AG09309 (cell line): ENCODE measurements at places on chromosomes 4 and X.

DNA sequence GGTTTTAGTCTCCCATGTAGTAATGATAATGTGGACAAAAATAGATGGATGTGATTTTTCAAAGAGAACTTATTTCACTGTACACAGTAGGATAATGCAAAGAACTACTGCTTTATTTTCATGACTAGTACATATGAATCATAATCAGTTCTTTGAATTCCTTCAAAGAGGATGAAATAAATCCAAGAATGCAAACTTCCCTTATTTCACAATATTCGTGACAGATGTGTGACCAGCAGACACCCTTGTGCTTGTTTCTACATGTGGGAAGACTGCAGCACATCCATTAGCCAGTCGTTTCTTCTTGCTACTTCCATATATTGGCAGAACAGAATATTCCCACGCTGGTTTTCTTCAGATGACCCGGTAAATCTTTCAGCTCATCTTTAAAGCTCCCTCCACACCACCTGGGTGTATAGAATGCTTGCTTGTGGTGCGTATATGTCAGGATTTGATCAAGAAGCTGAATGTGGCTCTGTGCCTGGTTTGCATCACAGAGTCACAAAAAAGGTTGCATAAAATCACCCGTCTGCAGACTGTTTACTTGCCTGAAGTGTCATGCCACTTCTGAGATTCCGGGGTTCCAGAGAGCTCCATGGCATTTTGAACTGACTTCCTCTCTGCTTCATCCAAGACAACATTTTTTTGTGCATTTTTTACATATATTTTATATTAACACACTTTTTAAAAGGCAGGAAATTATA lies 47.7 kb upstream of the FAT4 start:
- DNase-seq = peak; percentile 38

GRCh38 chr4:165136529-165136928 lies 23.9 kb upstream of the TMEM192 start:
- DNase-seq = no peak

GRCh38 chr4:9875516-9875915 lies 94.1 kb downstream of the DRD5 start:
- DNase-seq = no peak

DNA sequence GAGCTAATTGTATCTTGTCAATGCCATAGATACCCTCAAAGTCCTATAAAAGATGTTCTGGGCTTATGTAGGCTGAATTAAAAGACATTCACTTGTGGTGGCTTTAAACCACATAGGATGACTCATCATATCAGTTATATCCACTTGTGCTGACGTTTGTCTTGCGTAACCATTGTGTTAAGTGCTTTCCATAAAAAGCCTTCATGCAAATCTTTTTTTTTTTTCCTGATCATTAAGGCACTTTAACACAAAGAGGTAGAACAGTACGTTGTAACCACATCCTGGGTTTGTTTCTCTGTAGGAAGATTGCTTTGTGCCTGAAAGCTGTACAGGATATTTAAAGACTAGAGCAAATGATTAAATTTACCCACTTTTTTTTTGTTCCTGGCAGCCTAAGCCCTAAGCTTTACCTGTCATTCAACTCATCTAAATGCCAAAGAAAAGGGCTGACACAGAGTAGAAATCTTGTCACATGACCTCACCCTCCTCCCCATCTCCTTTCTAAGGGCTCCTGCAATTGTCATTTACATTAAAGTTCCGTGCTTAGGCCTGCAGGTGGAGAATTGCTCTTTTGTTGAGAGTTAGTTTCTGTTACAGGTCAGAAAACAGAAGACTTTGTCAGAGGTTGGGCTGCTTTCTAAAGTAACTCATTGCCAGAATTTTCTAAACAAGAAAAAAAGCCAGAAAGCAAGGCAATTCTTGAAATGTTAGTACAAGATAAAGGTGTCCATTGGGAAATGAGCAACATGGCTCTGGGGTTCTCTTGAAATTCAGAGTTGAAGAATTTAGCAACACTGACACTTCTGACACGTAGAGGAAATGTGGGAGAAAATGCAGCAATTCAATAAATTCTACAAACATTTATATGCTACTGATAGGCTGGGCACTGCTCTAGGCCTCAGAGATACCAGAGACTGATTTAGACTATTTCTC lies 555.6 kb downstream of the PPARGC1A start:
- no peak for DNase-seq

DNA sequence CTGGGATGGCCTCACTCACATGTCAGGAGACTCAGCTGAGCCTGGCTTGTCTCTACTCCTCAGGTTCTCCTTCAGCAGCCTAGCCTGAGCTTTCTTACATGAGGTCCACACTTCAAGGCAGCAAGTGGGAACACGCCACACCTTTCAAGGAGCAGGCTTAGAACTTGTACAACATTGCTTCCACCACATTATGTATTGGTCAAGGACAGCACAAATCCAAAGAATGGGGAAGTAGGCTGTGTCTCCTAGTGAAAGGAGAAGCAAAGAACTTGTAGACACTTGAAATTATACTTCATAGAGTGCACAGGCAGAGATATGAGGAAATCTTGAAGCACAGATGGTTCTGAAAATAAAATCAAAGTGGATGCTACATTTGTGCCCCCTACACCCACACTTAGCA lies 120.9 kb upstream of the NOCT start:
- no peak for DNase-seq

GRCh38 chr4:27088491-27088890 lies 227.8 kb downstream of the STIM2 start:
- DNase-seq = no peak

DNA sequence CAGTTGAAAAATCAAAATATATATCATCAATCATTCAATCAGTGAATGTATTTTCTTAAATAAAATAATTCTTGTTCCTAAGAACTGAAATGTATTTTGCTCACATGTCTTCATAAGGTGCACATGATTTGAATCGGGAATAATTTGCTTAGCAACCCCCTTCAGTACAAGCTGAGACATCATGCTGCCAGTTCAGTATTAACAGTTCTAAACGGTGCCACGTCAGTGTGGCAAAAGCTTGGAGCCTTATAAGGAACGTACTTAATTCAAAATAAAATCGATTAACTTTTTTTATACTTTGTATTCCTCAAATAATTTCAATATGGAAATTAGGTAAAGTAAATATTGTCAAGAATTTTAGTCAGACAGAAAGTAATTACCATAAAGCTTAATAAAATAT lies 287.9 kb downstream of the CCSER1 start:
- DNase-seq = no peak

GRCh38 chr4:106183551-106183950 lies 132.5 kb downstream of the TBCK start:
- no peak for DNase-seq

DNA sequence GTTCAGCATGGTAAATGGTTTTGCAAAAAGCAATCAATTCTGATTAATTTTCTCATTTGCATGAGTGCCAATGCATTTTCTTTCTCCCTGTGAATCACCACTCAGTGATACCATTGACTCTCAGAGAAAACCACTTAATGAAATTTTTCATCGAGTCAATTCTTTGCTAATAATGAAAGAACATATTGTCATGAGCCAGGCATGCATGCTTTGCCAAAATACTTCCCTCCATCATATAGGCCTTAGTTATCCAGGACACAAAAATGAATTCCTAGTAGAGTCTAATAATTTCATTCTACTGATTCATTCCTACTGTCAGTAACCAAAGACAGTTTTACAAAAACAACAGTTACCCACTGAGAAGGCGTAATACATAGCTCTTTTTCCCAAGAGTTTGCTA lies 680.0 kb downstream of the TRIML1 start:
- no peak for DNase-seq

- DNase-seq = no peak
Measured at GRCh38 chrX:21711129-21711847, 46.6 kb downstream of the SMPX start.

DNA sequence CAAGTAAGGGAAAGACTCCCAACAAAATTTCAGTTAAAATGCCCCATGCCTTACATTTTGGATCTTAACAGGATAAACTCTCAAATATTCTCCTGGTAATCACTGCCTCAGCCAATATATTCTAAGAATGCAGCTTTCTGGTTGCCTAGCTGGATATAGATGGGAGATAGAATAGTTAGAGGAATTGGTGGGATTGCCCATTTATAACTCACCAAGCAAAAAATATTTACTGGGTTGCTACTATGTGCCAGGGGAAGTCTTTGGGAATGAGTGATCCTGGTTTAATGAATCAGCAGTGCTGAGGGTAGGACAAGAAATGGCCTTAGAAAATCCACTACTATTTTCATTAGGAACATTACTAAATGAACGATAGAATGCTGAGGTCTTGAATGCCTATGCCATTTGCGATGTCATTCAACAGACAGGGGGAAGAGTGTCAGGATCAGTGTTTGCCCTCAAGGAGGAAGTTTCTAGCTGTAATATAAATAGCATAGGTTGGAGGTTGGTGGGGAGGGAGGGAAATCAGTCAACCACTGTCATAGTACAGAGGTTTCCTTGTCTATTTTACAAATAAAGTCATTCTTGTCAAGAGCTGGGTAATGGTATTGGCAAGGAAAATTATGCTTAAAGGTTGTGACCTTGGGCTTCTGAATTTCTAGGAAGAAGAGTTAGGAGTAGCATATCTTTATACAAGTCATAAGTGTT lies 63.5 kb downstream of the ENOPH1 start:
- DNase-seq = peak; percentile 28

DNA sequence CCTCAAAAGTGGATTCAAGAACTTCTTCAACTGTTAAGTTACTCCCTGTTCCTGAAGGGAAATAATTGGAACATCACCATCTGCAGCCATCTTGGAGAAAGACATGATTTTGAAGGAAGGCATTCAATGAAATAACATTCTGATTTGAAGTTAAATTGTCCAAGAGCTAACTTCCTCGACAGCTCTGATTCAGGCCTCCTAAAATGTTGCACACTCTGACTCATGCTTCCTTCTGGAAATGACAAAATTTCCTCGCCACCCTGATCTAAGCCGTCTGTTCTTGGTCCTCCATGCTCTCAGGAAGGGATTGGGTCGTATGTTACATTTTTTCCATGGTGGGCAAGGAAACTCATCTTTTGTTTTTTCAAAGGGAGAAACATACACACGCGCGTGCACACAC lies 496.9 kb upstream of the DIPK2B start:
- DNase-seq = peak; percentile 40

GRCh38 chr4:93066749-93067148 lies 761.8 kb upstream of the ATOH1 start:
- DNase-seq = no peak

- DNase-seq = peak; percentile 61
Measured at GRCh38 chr4:144355811-144356757, 215.6 kb upstream of the GYPA start.

- no peak for DNase-seq
Measured at GRCh38 chr4:187321711-187322110, 598.1 kb upstream of the FAT1 start.

DNA sequence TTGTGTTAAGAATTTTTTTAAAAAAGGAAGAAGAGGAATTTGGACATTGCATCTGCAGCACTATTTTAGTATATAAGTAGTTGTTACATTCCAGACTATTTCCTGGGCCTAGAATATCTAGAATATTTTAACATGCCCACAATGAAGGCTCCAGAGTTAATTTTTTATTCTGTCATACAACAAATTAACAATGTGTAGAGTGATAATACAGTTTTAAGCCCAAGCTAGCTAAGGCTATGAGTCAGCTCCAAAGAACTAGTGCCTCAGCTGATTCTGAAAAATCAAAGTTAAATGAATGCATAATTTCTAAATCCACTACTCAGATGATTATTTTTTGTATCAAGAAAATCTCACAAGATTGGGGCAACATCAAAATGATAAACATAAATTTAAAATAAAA lies 231.4 kb downstream of the PRDM5 start:
- no peak for DNase-seq
